Immature natural killer cell (primary cell): ENCODE measurements at places on chromosomes 16 and 17.

GRCh38 chr16:1926271-1926670, 8.1 kb upstream of the HS3ST6 start:
- DNase-seq: no peak

GRCh38 chr16:27624154-27625049, 74.5 kb downstream of the KATNIP start:
- DNase-seq: no peak

GRCh38 chr17:49106321-49107210, 26.0 kb upstream of the B4GALNT2 start:
- no peak for DNase-seq

- no peak for DNase-seq
Observed at GRCh38 chr17:27663936-27664605, 33.1 kb downstream of the LGALS9 start.

GRCh38 chr16:69654280-69654931, 72.0 kb downstream of the NQO1 start:
- DNase-seq: no peak
